Activated CD4-positive, alpha-beta T cell treated with anti-CD3 and anti-CD28 coated beads, Interleukin-2, amount 50 U/mL, for 16 hours (primary cell): ENCODE measurements at places on chromosomes 3 and 15.

DNA sequence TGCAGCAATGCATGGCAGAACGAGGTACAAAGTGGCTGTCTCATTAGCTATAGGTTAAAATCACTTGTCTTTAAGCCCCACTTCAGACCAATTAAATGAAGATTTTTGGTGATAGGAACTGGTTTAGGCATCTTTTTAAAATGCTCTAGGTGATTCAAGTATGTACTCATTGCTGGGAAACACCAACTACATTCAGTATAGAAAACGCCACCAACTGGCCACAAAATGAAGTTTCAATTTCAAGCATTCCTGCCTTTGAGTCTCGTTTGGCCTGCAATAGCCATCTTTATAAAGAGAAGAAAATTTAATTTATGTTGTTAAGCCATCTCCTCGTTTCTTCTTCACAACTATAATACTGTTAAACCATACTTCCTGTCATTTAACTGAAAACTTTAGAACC is 587.9 kb downstream of the GBE1 start:
- no peak for DNase-seq

- no peak for DNase-seq
Measured at GRCh38 chr15:39357480-39358268, 223.2 kb upstream of the THBS1 start.

GRCh38 chr3:182241766-182242488 is 530.2 kb downstream of the SOX2 start:
- DNase-seq = no peak

DNA sequence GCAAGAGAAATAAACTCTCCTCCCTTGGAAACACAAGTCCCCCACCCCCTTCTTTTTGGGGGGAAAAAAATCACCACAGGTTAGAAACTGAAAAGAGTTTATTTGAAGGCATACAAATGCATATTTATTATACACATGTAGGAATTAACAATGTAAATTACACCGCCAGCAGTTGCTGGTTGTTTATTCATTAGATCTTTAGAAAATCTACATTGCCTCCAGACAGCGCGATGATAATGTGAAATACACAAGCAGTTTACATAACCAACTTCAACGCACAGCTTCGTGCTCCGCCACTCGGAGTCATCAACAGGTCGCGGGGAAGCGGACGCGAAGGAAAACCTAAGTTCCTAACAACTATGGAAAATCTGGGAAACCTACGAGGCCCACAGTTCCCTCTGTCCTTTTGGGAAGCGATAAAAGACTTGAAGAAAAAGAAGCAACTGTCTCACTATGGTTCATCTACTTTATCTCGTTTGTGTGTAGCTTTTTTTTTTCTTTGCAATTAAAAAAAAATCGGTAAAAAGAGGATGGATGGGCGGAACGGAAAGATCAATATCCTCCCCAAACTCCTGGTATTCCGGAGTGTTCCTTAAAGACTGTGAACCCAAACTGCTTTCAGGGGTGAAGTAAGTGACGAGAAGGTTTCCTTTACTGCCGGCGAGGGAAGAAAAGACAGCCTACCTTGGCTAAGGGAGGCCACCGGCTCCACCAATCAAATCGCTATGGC is 8.4 kb upstream of the FOXB1 start:
- DNase-seq = no peak

GRCh38 chr3:100104817-100105413 is 9.4 kb downstream of the FILIP1L start:
- DNase-seq = no peak

DNA sequence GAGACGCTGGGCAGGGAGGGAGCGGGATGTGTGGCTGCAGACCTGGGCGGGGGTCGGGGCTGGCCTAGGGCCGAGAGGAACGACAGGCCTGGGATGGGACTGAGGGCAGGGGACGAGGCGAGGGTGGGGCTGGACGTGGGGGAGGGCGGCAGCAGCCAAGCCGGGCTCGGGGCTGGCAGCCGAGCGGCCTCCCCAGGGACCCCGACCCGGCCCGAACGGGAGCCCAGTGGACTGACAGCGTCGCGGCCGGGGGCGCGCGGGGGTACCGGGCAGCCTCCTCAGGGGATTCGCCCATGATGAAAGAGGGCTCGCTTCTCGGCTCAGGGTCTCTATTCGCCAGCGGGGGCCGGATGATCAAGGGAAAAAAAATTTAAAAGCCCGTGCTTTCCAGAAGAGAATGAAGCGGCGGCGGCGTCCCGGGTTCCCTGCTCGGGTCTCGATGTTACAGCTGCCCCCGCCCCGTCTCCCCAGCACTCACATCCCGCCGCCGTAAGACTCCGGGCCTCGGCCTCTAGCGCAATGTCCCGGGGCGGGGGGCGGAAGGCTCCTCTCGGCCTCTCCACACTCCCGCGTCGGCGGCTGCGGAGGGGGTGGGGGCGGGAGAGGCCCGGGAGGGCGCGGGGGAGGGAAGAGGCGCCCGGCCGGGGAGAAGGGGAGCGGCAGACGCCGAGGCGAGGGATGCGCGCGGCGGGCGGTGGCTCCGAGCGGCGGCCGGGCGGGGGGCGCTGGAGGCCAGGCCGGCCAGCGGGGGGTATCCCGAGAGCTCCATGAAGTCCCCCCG is 4.3 kb downstream of the PTH1R start:
- DNase-seq = no peak

DNA sequence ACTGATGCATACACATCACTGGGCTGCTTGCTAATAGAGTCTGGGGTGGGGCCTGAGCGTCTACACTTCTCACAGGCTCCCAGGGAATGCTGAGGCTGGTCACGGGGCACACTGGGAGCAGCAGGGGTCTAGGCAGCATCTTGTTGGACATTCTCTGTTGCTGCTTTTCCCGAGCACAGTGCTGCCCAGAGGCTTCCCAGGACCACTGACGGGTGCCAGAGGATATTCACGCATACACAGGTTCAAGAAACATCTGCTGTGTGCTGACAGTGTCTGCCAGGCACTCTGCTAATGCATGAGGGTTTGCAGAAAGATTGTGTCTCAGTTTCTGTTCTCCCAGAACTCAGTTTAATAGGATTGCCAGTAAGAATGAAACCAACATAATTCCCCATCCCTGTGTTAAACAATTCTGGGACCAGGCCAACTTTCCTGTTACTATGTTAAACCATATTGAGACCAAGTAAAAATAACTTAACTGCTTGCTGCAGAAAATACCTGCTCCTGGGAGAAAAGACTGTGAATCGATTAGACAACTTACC is 23.9 kb upstream of the BCL2L10 start:
- DNase-seq = no peak

- DNase-seq = no peak
Measured at GRCh38 chr3:12601072-12601471, 44.2 kb downstream of the MKRN2 start.

DNA sequence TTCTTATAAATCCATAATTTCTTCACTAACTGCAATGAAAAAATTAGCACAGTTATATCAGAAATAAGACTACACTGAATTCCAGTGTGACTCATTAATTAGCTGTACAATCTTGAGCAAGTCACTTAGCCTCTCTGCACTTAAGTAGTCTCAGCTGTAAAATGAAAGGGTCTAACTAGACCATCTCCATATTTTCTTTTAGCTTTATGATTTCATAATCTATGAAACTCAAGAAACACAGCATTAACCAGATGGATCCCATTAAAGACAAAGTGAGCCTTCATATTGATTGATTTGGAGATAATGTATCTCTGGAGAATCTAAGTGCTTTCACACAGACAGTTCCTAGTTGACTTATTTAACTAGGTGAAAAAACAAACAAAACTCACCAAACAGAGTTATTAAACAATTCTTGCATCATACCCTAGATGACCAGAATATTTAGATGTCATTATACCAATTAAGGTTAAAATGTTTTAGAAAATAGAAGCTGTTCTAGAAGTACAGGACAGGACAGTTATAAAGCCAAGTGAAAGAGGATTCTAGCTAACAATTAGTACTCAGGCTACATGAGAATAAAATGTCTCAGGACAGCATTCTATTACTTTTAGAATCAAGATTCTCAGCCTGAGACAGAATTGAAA is 11.2 kb downstream of the CSNK1G1 start:
- no peak for DNase-seq

DNA sequence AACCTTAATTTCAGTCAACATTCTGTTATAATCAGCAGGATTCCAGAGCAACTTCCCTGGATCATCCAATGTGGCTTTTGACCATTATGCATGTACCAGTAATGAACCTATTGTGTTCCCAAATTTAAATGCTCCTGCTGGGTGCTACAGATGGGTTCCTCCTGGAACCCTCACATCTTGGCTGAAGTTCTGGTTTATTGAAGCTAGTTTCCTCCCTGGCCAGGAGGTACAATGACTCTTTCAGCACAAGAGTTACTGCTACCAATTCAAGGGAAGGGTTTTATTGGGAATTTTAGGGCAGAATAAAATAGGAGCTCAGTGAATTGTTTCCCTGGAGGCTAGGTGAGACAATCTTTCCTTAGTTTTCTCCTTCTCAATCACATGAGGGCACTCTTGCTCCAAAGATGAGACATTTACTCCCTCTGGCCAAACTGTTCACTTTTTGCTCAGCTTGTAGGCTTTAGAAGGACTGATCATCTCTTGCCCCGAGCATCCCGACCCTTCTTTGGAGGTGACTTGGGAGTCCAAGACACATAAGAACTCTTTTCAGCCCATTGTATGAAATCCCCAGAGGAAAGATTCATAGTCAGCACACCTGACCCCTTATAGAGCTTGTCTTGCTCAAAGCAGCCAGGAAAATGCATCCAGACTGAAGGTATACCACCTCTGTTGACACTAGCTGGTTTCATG is 8.8 kb upstream of the NPHP3 start:
- DNase-seq = peak; percentile 24

- DNase-seq = peak; percentile 71
Measured at GRCh38 chr3:192887047-192887446, 30.6 kb downstream of the MB21D2 start.

DNA sequence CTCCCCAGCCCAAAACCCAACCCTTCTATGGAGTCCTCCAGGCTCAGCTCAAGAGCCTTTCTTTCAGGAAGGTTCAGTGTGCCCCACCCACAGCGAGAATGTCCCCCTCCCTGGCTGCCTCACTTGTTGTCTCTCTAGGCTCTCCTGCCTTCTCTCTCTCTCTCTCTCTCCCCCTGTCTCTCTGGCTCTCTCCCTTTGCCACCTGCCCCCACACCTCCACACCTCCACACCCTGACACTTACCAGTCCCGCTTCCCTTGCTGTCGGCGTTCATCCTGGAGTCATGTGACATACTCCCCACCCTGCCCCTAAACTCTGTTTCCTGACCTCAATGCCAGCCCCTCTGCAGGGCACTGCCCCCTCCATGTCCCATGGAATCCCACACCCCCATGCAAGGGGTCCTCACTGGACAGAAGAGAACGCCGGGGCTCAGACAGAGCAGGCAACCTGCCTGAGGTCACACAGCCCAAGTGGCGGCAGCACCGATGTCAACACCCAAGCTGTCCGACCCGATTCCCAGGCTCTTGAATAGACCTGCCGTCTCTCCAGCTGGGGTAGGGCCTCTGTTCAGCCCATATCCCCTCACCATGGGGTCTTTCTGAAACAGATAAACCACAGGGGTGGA is 28.5 kb upstream of the SLC6A6 start:
- DNase-seq = no peak

- no peak for DNase-seq
Measured at GRCh38 chr15:52359722-52360121, 64.1 kb upstream of the MYO5C start.

- peak; percentile 54 for DNase-seq
Measured at GRCh38 chr3:160564949-160565441, 376 bp downstream of the KPNA4 start.

- no peak for DNase-seq
Measured at GRCh38 chr3:8482960-8483665, 18.5 kb upstream of the LMCD1 start.

DNA sequence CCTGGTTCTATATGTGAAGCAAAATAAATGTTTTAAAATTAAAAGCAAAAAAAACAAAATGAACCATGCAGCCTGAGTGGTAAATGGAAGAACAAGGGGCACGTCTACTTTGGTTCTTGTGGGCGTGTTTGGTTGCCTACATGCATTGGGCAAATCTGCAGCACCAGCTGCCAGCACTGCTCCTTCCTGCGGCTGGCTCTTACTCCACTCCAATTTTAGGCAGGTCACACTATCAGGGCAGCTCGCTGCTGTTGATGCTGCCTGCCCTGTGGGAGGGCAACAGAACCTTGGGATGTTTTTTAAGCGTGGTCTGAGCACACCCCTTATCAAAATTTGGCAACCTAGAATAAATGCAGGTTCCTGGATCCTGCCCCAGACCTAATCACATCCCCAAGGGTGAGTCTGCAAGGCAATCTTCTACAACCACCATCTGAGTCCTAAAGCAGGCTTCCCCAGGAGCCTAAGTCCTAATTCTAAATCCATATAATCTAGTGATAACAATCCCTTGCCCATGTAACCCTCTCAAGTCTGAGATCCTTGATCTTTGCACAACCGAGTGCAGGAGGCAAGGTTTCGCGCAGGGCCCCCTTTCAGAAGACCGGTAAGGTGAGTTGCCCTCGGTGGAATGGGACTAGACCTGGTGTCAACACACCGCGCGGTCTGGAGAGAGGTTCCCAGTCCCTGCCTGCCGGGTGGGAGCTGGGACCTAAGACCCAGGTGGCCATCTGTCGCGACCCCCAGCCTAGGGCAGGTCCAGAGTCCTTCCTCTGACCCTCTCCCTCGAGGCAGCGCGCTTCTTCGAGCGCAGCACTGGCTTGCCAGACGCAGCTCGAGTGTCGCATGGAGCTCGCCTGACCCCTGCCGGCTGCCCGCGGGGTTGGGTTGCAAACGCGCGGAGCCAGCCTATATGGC is 15.9 kb downstream of the IVD start:
- peak; percentile 81 for DNase-seq

DNA sequence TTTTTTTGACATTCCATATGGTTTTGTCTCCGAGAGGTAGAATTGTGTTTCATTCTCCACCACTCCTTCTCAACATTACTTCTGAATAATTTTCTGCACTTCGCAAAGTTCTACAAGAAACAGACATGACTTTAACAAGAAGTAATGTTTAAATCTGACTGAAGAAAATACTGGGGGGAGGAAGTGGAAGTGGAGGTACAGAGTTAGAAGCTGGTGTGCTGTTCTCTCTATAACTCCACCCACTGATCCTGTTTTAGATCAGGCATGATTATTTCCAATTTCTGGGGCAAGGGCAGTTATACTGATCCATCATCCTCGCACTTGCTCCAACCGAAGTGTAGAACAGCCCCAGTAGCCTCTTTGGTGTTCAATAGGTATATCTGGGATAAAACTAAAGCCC is 9.2 kb upstream of the MCCC1 start:
- no peak for DNase-seq

GRCh38 chr3:115958526-115958925 is 335.2 kb downstream of the GAP43 start:
- no peak for DNase-seq

DNA sequence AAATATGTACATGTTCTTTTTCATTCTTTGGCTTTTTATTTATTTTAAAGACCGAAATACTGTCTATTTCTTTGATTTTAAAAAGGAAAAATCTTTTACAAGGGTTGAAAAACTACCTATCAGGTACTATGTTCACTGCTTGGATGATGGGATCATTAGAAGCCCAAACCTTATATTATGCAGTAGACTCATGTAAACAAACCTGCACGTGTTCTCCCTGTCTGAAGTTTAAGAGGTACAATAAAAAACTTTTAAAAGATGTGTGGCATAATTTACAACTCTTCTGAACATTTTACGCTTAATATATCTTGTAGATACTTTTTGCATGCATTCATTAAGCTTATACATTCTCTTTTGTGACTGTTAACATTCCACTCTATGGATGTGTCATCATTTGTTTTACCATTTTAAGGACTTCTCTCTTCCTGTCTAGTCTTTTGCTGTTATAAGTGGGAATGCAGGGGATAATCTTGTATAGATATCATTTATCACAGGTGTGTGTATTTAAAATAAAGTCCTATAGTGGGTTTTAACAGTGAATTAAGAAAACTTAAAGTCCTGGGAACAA is 6.2 kb downstream of the MGA start:
- DNase-seq = no peak
